ENCODE measurements at places on chromosomes 5 and 9.

- DNase-seq = no peak
Observed at GRCh38 chr5:1405121-1405520, 40.1 kb downstream of the SLC6A3 start.

DNA sequence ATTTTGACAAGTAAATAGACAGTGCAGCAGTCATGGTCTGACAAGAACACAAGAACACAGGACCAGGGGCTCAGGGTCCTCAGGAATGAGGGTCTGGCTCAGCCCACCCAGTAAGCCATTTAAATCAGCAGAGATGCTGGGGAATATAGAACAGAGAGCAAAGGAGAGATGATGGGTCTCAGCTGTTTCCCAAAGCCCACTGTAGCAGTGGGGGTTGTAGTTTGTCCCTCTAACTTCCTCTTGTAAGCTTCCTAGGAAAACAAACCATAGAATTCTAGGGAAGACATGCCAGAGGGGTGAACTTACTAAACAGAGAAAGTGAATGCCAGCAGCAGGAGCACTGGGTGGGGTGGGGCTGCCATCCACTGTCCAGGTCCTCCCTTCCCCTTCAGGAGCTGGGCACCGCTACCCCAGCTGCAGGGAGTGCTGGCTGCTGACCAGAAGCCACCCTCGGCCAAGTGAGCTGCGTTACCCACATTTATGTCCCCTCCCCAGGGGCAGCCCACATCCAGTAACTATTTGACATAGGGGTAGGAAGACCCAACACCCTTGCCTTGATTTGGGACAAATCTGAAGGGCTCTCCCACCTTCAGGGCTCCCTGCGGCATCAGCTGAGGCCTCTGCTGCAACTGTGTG is 41.6 kb downstream of the GABBR2 start:
- DNase-seq = no peak

GRCh38 chr5:127210042-127210441 is 80.6 kb upstream of the MEGF10 start:
- no peak for DNase-seq

- DNase-seq = peak; percentile 85
Observed at GRCh38 chr9:33721674-33722358, 73.5 kb upstream of the PRSS3 start.

GRCh38 chr5:16489322-16489791 is 23.8 kb upstream of the ZNF622 start:
- DNase-seq = no peak

GRCh38 chr9:98521141-98521540 is 187.6 kb downstream of the GABBR2 start:
- no peak for DNase-seq

- no peak for DNase-seq
Observed at GRCh38 chr9:124381170-124381945, 33.9 kb downstream of the PSMB7 start.

All from activated CD4-positive, alpha-beta T cell treated with anti-CD3 and anti-CD28 coated beads for 4 hours (primary cell).